ENCODE measurements at places on chromosomes 16 and 17.

GRCh38 chr17:33164169-33164881, 128.8 kb downstream of the ASIC2 start:
- DNase-seq, result no peak

DNA sequence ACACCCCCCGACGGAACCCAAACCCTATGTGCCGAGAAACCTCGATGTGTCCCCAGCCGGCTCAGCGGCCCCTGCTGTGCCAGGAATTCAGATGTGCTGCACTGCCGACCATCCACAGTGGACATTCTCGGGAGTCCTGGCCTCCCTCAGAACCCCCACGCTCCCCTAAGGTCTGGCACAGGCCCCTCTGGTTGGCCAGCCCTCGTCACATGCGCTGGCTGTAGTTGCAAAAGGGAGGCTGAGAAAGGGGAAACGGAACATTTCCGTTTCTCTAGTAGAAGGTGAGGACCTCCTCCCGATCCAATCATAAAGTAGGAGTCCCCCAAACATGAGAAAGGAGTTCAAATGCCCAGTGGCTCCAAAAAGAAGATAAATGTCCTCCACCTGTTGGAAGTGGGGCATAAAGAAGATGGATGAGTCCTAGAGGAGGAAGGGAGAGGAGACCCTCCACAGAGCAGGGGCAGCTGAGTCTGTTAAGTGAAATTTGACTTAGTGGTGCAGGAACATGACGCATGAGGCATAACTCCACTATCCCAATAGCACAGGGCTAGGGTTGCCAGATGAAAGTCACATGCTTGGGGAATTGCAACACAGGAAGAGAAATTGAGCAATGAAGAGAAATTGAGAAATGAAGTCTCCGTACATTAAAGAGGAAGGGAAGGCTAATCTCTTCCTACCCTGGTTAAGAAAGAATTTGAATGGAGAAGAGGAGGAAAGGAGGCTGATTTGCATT, 49.3 kb upstream of the WSB1 start:
- DNase-seq, result peak; percentile 33

- DNase-seq, result no peak
Measured at GRCh38 chr16:19363740-19364139, 53.9 kb upstream of the TMC5 start.

DNA sequence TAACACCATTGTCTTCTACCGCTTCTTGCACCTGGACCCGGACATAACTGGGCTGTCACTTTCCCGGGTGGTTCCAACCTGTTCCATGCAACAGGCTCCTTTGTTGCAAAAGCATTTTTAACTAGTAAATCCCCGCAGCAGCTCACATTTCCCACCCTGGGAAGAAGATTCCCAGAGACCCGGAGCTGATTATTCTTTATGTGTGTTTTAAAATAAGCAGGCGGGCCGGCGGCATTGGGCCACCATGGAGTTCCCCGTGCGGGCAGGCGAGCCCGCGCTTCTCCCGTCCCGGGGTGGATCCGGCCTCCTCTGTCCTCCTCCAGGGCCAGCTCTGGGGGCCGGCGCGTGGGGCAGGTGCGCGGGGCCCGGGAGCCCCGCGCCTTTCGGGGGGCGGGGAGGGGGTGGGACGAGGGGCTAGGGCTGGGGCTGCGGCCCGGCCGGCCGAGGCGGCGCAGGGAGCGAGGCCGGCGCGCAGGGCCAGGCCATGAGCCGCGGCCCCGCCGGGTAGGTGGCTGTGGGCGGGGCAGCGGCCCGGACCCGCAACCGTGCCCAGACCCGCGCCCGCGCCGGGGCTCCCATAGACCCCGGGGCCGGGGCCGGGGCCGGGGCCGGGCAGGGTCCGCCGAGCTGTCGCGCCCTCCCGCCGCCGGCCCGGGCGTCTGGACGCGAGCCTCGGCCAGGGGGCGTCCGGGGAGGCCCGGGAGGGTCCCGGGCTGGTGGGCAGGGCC, 1.7 kb downstream of the CRAMP1 start:
- peak; percentile 65 for DNase-seq

- no peak for DNase-seq
Measured at GRCh38 chr17:34485999-34486398, 93.4 kb upstream of the TMEM132E start.

- no peak for DNase-seq
Measured at GRCh38 chr17:37312137-37312923, 63.5 kb upstream of the C17orf78 start.

GRCh38 chr17:38440614-38441397, 12.5 kb downstream of the ARHGAP23 start:
- DNase-seq, result peak; percentile 58

- no peak for DNase-seq
Measured at GRCh38 chr16:89052890-89053724, 40.5 kb upstream of the ACSF3 start.

DNA sequence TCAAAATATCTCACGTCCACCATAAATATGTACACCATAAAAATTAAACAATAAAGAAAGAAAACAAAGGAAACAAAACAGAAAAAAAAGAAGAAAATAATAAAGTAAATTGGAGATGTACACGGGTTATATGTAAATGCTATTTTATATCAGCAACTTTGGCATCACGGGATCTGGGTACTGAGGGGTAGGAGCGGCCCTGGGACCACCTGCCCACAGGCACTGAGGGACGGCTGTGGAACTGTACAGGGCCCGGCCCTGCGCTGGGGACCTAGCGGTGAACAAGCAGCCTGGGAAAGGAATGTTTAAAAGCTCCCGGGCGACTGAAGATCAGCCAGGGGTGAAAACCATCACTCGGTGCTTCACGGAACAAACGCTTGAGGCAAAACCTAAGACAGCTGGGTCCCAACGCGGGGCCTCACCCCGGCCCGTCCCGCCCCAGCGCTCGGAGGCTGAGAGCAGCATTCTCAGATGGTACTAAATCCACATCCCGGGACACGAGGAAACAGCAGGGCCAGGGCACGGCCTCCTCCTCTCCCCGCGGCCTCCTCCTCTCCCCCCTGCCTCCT, 31.2 kb downstream of the NXN start:
- DNase-seq, result peak; percentile 73

DNA sequence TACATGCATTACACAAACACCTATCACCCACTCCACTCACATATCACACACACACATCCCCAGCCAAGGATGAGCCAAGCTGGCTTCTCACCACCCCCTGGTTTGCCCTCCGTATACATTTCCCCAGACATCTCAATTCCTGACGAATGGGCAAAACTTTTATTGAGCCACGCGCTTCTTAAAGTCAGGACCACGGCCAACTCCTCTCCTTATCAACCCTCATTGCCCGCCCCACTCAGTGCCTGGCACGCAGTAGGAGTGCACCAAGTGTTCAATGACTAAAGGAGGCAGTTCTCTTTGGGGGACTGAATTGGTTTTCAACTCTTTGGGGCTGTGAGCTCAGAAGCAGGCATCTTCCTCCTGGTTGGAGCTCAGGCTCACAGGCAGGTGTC, 22.5 kb upstream of the C16orf78 start:
- DNase-seq, result peak; percentile 62

GRCh38 chr17:36183001-36183971, 6.8 kb upstream of the TBC1D3B start:
- peak; percentile 94 for DNase-seq

GRCh38 chr16:27174007-27174406, 29.3 kb upstream of the KDM8 start:
- no peak for DNase-seq

GRCh38 chr17:43719578-43719977, 39.0 kb downstream of the SOST start:
- DNase-seq, result no peak

DNA sequence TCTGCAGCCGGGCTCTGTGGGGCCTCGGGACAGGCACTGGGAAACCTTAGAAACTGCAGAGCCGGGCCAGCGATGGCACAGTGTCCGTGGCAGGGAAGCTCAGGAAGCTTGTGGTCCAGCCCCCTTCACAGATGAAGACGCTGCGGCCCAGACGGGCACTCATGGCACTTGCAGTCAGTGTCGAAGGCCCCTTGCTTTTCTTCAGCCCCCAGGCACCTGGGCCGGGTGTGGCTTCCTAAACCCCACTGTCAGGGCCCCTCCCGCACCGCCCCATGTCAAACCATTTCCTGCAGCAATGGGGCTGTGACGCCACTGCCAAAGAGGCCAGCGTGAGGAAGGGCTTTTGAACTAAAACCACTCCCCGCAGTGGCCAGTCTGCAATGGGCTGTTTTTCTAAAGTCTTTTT, 164.0 kb downstream of the LAT start:
- DNase-seq, result no peak

- no peak for DNase-seq
Measured at GRCh38 chr16:19127205-19127604, 13.4 kb downstream of the ITPRIPL2 start.

GRCh38 chr16:55184619-55185018, 139.4 kb upstream of the IRX6 start:
- no peak for DNase-seq

- DNase-seq, result no peak
Measured at GRCh38 chr16:9060225-9060624, 31.2 kb upstream of the HAPSTR1 start.

DNA sequence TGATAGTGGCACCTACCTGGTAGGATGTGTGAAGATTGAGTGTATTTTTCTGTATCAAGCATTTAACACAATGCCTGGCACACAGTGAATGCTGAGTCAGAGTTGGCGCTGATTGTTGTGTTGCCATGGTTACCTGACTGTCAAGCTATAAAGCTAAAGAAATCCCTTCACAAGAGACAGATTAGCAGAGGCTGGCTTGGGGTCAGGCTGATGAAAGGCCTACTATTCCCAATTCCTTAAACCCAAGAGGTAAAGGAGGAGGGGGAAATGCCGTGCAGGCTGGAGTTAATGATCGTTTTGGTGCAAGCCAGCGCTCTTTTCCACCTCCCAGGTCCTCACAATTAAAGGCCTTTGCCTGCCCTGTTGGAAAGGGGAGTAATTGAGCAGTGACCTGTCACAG, 5.9 kb downstream of the CLEC19A start:
- DNase-seq, result peak; percentile 96

DNA sequence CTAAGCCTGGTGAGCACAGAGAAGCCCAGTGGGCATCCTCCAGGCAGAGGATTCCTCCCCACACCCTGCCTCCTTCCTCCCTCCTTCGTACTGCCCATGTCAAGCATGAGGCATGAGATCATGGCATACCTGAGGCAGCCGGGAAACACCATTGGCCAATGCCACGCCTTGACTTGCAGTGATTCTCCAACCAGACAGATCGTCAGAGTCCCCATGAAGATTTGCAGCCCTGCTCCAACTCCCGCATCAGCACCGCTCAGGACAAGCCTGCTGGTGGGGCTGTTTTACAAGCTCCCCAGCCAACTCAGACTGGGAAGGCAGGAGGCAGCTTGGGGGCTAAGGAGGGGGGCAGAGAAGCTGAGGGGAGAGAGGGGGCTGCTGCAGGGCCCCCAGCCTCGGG, 2.9 kb upstream of the KRT16 start:
- DNase-seq, result peak; percentile 34

- DNase-seq, result no peak
Measured at GRCh38 chr17:72034000-72034399, 86.8 kb upstream of the SOX9 start.

DNA sequence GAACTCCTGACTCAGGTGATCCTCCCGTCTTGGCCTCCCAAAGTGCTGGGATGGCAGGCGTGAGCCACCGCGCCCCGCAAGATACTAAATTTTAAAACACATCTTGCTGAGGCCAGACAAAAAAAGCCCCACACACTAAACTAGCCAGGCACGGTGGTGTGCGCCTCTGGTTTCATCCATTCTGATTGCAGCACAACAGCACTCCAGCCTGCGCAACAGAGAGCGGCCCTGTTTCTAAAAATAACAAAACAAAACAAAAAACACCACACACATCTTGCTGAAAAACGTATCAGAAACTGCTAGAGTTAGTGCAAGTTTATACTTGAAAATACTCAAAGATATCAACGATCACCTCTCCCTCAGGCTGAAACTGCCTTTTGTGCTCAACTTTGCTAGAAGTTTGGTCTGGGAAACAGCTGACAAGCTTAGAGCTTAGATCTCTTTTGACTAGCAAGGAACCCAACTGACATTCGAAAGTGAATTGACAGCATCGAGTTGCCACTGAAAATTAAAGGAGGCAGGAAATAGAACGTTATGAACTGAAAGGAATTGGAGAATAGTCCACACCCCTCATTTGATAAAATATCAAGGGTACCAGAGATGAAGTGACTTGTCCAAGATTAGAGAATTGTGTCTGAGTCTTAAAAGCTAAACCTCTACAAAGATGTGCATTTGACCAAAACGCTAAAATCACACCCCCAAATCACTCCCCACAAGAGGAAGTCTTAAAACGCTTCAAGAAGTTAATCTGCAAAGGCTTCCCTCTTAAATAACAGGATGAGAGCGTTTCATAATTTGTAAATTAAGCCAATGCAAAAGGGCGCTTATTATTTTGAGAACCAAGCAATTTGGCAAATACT, 908 bp downstream of the COG4 start:
- DNase-seq, result no peak

DNA sequence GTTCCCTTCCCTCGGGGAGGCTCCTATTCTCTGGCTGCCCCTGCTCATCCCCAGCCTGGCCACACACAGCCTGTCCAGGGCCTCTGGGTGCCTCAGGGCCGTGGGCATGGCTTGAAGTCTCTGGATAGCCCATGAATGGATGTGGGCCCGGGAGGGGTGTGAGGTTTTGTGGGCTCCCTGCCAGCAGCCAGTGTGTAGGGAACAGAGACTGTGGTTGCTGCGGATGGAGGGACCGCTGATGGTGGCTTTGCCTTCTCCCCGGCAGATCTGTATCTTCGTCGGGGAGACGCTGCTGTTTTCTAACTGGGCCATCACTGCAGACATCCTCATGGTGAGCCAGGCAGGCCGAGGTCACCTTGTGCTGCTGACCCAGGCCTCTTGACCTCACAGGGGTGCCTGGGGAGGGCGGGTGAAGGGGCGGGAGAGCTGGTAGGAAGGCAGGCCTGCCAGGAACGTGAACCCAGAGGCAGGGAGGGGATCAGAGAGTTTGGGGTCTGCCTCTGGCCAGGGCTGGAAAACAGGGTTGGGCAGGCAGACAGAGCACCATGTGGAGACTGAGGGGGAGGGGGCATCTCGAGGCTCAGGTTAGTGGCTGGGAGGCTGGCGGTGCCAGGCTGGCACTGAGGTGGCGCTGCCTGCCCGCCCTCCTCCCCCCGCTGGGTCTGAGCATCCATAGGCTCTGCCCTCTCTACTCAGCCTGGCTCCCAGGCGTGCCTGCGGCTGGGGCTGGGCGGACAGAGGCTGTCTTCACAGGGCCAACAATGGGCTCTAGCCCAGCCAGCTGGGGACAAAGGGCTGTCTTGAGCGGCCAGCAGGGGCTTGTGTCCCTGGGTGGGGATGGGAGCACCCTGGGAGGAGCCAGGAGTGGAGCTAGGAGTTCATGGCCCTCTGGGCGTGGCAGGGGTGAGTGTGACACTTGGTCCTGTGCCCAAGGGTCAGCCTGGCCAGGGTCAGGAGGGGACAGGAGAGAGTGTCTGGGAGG, 21.4 kb downstream of the MYBBP1A start:
- peak; percentile 66 for DNase-seq

Measured in neural progenitor cell (in vitro differentiated cells).